ENCODE measurements at places on chromosomes 16 and 17.
A peak's percentile ranks its signal among the peaks of the same experiment; 100 is the strongest.

DNA sequence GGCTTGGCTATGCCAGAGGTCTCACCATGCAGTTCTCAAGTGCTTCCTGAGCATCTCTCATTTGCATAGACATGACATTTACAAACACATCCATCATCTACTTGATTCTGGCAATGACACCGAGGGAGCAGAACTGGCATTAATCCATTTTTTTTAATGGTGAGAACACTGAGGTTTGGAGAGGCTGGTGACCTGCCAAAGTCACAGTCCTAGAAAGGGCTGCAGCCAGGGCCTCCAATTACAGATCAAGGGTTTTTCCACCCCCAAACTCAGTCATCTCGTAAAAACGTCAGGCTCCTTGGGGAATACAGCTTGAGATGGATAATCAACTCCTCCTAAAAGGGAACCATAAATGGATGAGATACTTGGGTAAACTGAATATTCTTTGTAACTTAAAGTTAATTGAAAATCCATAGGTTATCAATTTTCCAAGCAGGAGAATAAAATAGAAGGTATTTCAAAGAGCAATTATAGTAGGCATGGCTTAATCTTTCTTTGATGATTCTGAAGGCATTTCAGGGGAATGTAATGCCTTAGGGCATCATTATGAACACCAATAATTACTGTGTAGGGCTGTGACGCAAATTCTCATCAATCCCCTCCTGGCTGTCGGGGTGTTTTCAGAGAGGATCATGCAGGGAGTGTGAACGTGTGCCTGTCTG is 9.4 kb upstream of the MEOX1 start:
- peak; percentile 89 for DNase-seq

GRCh38 chr16:20614186-20615141 is 38.3 kb upstream of the ACSM2B start:
- DNase-seq: no peak

DNA sequence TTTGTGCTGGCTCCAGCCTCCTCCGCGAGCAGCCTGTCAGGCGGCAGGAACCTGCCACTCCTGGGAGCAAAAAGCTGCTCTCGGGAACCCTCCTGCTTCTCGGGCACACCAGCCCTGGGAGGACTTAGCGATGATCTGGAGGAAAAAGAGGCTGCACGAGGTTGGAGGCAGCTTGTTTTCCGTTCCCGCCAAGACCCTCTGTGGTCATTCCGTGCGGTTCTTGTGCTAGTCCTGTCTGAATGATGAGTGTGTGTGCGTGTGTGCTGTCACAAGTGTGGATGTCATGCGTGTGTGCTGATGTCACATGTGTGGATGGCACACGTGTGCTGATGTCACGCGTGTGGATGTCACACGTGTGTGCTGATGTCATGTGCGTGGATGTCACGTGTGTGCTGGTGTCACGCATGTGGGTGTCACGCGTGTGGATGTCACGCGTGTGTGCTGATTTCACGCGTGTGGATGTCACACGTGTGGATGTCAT is 150.0 kb downstream of the NPIPB11 start:
- peak; percentile 59 for DNase-seq

DNA sequence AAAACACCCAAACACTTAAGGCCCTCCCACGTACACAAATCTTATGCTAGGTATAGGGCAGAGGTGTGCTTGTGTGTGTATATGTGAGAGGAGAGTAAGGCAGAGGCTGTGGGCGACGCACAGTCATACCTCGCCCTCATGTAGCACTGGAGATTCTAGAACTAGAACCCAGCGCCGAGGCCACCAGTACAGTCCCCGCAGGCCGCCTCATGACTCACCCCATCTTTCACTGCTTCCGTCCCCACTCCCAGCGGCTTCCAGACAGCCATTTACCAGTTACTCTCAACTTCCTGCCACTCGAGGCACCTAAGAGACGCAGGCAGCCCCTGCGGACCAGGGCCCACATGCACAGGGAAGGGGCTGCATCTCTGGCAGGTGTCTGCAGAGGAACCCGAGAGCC is 23.2 kb upstream of the CYTH1 start:
- no peak for DNase-seq

DNA sequence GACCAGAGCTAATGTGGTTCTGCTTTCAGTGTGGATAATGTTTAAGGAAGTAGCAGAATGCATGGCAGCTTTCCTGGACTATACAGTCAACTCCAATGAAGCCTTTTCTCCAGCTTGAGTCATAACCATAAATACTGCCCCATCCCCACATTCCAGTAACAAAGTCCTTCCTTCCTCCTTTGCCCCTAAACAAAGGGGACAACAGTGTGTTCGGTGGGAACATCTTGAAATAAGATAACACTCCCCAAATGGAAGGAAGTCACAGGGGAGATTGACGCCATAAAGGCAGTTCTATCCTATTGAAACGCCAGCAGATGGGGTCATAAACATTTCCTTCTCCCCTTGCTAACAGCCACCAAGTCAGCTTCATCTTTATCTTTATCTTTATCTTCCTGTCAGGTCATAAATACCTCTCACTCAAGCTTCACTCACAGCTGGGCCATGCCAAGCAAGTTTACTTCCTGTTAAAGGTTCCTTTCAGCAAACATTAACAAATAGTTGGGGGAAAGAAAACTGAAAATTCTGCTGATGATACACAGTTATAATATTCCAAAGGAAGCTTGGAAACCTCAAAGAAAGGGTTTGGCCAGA is 136.7 kb downstream of the SNX11 start:
- DNase-seq: no peak

GRCh38 chr17:77089124-77089490 is 51.7 kb upstream of the SEC14L1 start:
- DNase-seq: no peak
